ENCODE measurements at places on chromosomes 7 and 10. TPM values are rescaled to one million over a fixed set of nuclear protein-coding genes. Genes with fewer than 3 reads are reported as not detected.
A peak's percentile ranks its signal among the peaks of the same experiment; 100 is the strongest.

- DNase-seq, result no peak
These were observed 99.4 kb downstream of the EBF3 start for GRCh38 chr10:129864601-129865126.

- DNase-seq, result no peak
These were observed 16.9 kb downstream of the ZNF92 start for GRCh38 chr7:65390588-65390987.

GRCh38 chr10:80468806-80469421 is 14.8 kb downstream of the TSPAN14 start:
- no peak for DNase-seq

The LIPK gene
- total RNA-seq, result not detected

The MICU1 gene
- 46.5 TPM for total RNA-seq

DNA sequence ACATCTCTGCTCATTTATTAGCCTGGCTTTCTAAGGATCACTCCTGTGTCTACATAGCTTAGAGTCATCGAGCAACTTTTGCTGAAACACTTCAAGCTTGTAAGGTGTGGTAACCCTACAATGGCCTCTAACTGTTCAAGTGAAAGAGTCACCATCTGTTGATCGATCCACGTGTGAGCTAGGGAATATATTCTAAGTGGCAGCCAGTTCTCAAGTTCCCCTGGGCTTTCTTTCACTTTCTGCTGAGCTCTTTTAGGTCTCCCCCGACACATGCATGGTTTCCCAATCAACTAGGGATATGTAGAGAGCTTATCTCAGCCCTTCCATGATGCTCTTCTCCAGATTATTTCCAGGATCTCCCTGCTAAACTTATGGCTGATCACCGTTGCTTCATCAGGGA is 15.5 kb downstream of the AOAH start:
- no peak for DNase-seq

- DNase-seq, result no peak
These were observed 488.3 kb downstream of the TNS3 start for GRCh38 chr7:47093320-47094234.

- no peak for DNase-seq
These were observed 298.2 kb upstream of the LRGUK start for GRCh38 chr7:133828906-133829305.

The IGFBP1 gene
- total RNA-seq, result not detected

DNA sequence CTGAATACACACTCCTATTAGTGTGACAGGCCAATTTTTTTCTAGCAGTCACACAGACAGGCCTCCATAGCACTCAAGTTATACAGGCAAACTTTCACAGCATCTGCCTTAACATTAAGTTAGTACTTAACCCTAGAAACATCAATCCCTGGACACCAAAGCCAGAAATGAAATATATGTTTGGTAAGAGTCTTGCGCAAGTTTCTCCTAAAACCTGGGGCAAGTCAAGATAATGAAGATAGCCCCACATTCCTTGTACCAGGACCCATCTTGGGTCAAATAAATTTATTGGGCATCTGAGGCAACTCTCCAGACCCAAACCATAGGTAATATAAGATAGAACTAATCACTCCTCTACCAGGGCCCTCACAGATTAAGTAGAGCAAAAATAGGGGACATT is 70.8 kb upstream of the ZNF92 start:
- no peak for DNase-seq

DNA sequence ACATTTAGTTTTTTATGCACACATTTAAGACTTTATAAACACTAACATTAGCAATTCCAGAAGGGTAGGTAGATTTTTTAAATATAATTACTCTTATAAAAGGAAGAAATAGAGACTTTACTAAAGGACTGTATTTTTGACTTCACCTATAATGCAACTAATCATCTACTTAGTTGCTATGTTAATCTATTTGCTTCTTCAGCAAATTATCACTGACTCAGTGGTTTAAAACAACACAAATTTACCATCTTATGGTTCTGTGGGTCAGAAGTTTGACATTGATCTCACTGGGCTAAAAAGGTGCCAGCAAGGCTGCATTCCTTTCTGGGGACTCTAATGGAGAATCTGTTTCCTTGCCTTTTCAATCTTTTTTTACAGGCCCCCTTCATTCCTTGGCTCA is 7.6 kb downstream of the MTERF1 start:
- no peak for DNase-seq

- no peak for DNase-seq
These were observed 105.7 kb downstream of the CDK14 start for GRCh38 chr7:90701771-90702170.

- no peak for DNase-seq
These were observed 582.0 kb downstream of the TNS3 start for GRCh38 chr7:46999866-47000265.

DNA sequence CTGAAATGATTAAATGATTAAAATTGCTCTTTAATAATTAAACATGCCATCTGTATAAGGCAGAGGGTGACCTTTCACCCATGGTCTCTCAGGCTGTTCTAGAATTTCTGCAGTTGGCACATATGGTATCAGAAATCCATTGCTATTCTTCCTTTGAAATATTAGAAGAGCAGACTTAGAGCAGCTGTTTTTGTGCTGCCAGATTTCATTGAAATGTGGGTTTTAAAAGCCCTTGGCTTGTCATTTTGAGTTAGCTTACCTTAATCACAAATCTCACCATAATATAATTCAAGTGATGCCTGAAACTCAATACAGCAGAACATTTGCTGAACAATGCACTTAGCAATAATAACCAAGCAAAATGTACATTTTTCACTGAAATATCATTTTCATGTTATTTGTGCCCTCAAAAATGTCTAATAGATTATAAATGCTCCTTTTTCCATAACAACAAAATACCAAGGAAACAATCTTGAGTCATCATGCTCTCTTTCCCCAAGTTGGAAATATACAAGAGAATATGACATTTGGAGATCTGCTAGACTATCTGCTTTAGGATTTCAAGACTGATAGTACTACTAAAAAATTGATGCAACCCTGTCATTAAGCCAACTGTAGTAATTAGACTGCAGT is 16.1 kb upstream of the PTTG1IP2 start:
- DNase-seq, result no peak

The CNNM1 gene
- not detected for total RNA-seq

GRCh38 chr10:110460111-110460809 is 37.4 kb upstream of the DUSP5 start:
- DNase-seq, result no peak

DNA sequence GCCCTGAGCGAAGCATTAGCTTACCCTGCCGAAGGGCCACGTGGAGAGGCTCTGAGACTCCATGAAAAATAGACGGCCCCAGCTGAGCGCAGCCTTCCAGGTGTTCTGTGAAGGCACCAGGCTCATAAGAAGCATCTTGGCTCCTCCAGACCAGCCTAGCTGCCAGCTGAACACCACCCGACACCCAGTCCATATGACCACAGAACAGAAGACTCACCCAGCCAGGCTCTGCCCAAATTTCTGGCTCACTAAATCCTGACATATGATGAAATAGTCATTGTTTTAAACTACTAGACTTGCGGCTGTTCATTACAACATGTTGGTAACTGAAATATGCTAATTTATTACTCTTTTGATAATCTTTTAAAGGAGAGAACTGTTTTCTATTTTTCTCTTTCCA is 99.5 kb upstream of the ABI1 start:
- DNase-seq, result no peak

The RNF32 gene
- not detected for total RNA-seq

DNA sequence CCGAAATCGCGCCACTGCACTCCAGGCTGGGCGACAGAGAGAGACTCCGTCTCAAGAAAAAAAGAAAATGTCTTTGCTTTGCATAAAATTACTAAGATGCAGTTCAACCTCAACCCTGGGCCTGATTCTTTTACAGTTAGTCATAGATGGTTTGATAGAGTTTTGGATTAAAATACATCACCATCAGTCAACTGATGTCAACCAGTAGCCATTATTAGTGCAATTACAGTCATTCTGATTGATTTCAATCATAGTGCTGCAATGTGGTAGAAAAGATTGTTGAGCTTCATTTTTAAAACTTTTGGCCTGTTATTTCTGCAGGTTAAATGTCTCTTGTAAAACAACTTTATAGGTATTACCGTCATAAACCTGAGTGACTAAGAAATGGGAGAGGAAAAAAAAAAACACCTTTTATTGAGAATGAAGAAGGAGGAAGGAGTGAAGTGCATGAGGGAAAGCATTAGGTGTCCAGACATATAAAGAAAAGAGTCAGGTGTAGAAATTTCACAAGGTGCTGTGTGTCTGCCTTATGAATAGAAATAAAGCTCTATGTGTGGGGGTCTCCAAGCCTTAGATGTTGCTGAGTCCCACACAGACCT is 150.6 kb downstream of the TRIL start:
- DNase-seq, result no peak

The SYT15 gene
- 11.0 TPM for total RNA-seq

DNA sequence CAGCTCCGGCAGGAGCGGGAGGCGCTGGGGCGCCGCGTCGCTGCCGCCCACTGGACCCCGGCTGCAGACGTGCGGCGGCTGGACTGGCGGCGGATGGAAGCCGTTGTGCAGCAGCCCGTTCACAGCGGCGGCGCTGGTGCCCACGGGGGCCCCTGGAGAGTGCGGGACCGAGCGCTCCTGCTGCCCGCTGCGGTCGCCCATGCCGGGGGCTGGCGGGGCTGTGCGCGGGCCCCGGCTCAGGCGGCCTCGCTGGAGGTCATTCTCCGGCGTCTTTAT is 413 bp downstream of the PANK1 start:
- DNase-seq, result no peak

DNA sequence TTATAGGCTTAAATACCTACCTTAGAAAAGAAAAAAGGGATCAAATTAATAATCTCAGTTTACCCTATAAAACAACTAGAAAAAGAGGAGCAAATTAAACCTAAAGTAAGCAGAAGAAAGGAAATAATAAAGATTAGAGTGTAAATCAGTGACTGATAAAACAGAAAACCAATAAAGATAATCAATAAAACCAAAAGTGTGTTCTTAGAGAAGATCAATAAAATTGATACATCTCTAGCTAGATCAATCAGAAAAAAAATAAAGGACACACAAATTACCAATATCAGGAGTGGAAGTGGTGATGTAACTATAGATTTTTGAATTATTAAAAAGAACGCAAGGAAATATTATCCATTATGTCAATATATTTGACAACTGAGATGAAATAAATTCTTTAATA is 69.2 kb upstream of the NAMPT start:
- DNase-seq, result no peak

DNA sequence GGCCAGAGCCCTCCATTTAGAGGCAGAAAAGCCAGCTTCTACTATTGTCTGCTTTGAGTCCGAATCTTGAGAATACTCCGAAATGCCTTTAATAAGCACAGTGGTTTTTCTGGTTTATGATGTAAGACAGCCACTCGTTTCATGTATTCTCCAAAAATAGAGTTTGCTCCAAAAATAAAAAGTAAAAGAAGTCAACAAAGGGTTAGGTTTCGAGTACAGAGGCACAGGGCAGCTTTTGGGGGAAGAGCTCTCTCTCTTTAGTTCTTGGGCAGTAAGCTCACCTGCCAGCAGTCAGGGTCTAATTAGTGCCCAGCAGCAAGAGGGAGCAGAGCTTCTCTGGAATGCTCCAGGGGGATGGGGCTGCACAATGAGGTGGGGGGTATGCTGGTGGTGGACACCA is 20.2 kb downstream of the CREB3L2 start:
- no peak for DNase-seq

DNA sequence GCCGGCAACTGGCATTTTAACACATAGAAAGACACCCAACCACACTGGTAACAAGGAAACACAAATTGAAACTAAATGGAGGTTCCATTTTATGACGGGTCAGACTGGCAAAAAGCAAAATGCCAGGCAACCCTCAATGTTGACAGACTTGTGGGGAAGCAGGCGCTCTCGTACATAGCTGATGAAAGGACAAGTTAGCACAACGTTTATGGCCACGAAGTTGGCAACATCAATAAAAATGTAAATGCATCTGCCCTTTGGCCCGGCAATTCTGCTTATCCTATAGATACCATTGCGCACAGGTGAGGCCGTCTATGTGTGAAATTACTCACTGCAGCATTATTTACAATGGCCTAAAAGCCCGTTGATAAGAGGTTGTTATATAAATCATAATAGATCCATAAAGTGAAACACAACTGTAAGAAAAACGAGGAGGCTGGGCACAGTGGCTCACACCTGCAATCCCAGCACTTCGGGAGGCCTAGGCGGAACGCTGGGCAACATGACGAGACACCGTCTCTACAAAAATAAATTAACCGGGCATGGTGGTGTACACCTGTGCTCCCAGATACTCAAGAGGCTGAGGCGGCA is 39.8 kb downstream of the FOXL3 start:
- no peak for DNase-seq

DNA sequence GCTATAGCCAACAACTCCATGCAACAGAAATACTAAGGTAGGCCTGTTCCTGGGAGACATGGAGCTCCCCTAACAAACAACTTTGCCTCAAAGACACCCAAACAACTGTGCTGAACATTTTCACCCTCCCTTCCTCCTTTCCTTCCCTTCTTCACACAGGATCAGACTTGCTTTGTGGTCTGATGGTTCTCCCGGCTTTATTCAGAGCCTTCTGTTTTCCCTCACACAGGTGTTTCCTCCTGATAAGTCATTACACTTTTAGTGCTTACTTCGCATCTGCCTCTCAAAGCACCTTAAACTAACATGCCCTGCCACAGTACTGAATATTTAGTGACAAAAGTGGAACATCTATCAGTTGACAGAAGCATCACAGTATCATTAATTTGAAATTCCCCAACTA is 56.3 kb upstream of the YAE1 start:
- no peak for DNase-seq

DNA sequence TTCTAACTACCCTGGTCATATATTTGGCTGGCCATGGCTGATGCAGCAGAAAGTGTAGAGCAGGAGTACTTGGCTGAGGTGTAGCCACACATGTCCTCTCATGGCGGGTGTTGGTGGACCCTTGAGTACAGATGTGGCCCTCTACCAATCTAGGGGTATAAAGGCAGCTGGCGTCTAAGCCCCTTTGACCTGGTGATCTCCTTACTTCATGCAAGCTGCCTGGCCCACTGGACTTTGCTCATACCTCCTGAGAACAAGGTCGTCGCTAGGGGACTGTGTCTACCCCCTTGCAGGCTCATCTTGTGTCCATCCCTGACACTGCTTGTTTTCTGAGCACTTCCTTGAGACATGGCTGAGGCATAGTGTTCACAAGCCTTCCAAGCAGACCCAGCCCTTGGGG is 287.8 kb downstream of the RPS24 start:
- no peak for DNase-seq

DNA sequence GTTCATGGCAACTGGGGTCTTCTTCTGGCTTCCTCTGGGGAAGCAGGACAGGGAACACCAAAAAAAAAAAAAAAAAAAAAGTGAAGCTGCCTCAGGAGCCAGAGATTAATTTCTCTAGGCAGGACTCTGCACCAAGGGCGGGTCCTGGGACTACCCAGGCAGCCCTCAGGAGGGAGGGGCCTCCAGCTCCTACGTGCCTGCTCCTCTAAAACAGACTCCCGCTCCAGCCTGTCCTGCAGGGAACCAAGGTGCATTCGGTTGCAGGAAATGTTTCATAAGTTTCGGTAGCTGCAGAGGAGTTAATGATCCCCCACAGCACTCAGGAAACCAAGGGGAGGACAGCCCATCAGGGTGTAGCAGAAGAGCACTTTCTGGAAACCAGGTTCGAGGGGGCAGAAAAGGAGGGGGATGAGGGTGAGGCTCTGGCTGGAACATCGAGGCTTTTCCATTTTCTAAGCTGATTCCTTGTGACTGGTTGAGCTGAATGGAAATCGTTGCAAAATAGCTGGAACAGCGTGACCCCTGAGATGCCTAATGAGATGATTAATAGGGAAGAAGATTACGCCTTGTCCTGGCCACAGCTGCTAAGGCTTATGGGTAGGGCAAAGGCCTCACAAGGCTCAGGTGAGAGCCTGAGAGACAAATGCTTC is 84.2 kb downstream of the STRA8 start:
- peak; percentile 64 for DNase-seq

GRCh38 chr10:132714986-132715775 is 70.8 kb downstream of the NKX6-2 start:
- DNase-seq, result peak; percentile 9

Data from tibial nerve (tissue), 4 donors.